Effector memory CD4-positive, alpha-beta T cell (primary cell): ENCODE measurements at places on chromosomes 1 and 21.

DNA sequence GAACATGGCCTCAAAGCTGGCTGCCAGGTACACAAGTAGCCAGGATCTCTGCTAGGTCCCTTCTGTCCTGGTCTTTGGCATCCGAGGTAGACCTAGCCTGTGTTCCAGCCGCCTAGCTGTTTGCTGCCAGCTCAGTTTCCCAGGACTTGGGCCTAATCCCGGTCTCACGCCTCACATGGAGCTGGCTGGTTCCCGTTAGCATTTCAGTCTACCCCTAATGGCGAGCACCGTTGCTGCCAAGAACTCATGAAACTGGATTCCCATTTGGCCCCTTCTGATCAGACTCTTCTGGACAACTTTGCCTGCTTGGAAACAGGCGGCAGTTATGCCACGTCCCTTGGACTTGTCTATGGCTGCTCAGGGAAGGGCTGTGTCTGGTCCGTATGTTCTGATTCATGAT lies 26.2 kb upstream of the HHAT start:
- H3K27me3 ChIP-seq, result no peaks in the 10 kb centered on the region
- H3K27ac ChIP-seq, result no peak overlapping the region
- no peaks in the 10 kb centered on the region for H3K36me3 ChIP-seq

DNA sequence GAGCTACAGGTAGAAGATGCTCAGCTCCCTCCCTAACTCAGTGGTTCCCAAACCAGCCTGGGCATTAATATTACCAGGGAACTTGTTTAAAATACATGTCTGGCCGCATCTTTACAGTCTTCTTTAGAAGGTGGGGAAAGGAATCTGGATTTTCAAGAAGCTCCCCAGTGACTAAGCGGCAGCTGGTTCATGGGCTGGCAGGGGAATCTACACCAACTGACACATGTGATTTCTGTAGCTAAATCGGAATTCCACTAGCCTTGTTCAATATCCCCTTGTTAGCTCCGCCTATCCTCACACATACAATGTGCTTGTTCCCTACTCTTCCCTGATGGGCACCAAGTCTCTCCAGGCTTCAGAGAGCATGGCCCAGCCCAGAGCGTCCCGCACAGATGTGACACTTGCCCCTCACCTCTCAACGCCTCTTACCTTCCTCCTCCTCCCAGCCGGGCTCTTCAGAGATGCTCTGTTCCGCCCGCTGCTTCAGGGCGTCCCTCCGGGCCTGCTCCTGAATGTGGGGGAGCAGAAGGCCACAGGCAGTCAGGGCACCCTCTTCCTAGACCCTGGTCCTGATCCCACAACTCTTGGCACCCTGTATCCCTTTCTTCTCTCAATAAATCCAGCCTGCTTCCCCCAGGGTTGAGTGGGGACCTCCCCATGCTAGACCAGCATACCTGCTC lies 15.3 kb downstream of the TSSK3 start:
- H3K4me3 ChIP-seq, result no peak overlapping the region
- H3K27me3 ChIP-seq, result no peaks in the 10 kb centered on the region
- H3K4me1 ChIP-seq, result peaks cover under 1% of the 10 kb centered on the region
- H3K36me3 ChIP-seq, result peaks cover 88% of the 10 kb centered on the region
- H3K27ac ChIP-seq, result no peak overlapping the region
- no peak for DNase-seq

- H3K27ac ChIP-seq, result no peak overlapping the region
- H3K4me1 ChIP-seq, result no peaks in the 10 kb centered on the region
- no peaks in the 10 kb centered on the region for H3K27me3 ChIP-seq
- DNase-seq, result no peak
- H3K36me3 ChIP-seq, result no peaks in the 10 kb centered on the region
Measured at GRCh38 chr1:17892225-17892624, 137.1 kb downstream of the ACTL8 start.

DNA sequence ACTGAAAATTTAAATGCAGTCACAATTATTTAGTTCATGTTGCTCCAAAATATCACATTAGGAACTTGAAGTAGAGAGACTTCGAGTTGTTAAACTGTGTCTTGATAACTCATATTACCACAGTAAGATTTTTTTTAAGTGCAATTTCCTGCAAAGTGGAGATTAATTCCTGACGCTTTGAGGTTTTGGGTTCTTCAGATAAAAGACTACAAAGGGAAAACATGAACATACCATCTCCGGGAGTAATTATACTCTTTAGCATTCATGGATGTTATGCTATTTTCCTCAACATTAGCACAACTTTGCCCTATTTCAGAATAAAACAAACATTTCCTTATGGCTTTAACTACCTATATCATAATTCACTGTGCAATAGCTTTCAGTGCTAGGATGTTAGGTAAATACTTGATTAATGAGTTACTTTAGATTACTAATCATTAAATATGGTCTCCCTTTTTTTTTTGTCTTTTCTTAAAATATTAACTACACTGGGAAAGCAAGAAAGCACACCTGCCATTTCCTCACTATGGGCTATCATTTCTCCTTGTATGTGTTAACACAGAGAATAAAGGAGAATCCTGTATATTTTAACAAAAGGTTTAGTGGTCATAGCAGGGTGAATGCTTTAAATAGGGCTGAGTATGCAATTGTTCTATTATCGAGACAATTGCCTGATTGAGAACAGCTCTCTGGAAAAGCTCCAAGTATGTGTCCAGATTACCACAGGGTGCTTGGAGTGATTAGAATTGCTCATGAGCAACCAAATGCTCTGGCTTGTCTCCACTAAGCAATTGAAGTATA lies 252.5 kb upstream of the C1orf105 start:
- no peaks in the 10 kb centered on the region for H3K27me3 ChIP-seq
- DNase-seq, result no peak
- no peak overlapping the region for H3K27ac ChIP-seq
- H3K4me1 ChIP-seq, result no peaks in the 10 kb centered on the region
- H3K36me3 ChIP-seq, result no peaks in the 10 kb centered on the region

GRCh38 chr1:22331618-22332423 lies 119.8 kb upstream of the ZBTB40 start:
- H3K36me3 ChIP-seq, result no peaks in the 10 kb centered on the region
- no peak overlapping the region for H3K27ac ChIP-seq
- no peaks in the 10 kb centered on the region for H3K27me3 ChIP-seq
- H3K4me1 ChIP-seq, result no peaks in the 10 kb centered on the region

- no peaks in the 10 kb centered on the region for H3K36me3 ChIP-seq
- no peak overlapping the region for H3K27ac ChIP-seq
- no peak for DNase-seq
- H3K4me1 ChIP-seq, result peaks cover 11% of the 10 kb centered on the region
Measured at GRCh38 chr1:115077984-115078330, 11.3 kb downstream of the TSPAN2 start.
